ENCODE measurements at places on chromosomes 12 and 14. TPM values are rescaled to one million over a fixed set of nuclear protein-coding genes. Genes with fewer than 3 reads are reported as not detected.

TCL1B gene
- polyA plus RNA-seq = not detected

SUSD6 gene
- polyA plus RNA-seq = 9.1 TPM

KLRC3 gene
- 0.17 TPM for polyA plus RNA-seq

TTC6 gene
- not detected for polyA plus RNA-seq

CAPS2 gene
- polyA plus RNA-seq = 2.1 TPM

DNAH10 gene
- polyA plus RNA-seq = 0.24 TPM

TIGAR gene
- 3.5 TPM for polyA plus RNA-seq

ADAMTS20 gene
- polyA plus RNA-seq = not detected

TMPRSS12 gene
- 0.03 TPM for polyA plus RNA-seq

GZMB gene
- polyA plus RNA-seq = 2.0 TPM

BBOF1 gene
- 2.4 TPM for polyA plus RNA-seq

NPFF gene
- polyA plus RNA-seq = 0.21 TPM

SERPINA9 gene
- not detected for polyA plus RNA-seq

ACOT4 gene
- 0.67 TPM for polyA plus RNA-seq

TBC1D30 gene
- 2.5 TPM for polyA plus RNA-seq

LUM gene
- 440 TPM for polyA plus RNA-seq

PTCSC3 gene
- polyA plus RNA-seq = not detected

MMP17 gene
- polyA plus RNA-seq = 2.7 TPM

RHEBL1 gene
- polyA plus RNA-seq = 0.53 TPM

IL26 gene
- not detected for polyA plus RNA-seq

CCDC177 gene
- polyA plus RNA-seq = not detected

KRT85 gene
- not detected for polyA plus RNA-seq

HNF1A gene
- polyA plus RNA-seq = not detected

MIP gene
- polyA plus RNA-seq = 0.16 TPM

KLRG1 gene
- polyA plus RNA-seq = 0.87 TPM

SMOC1 gene
- 3.0 TPM for polyA plus RNA-seq

CDKN3 gene
- 0.99 TPM for polyA plus RNA-seq

TSHR gene
- 0.11 TPM for polyA plus RNA-seq

KRT78 gene
- not detected for polyA plus RNA-seq

CRIP1 gene
- 258 TPM for polyA plus RNA-seq

All from adipose tissue (tissue), 3 donors.